ENCODE measurements at places on chromosomes 3 and 15.

DNA sequence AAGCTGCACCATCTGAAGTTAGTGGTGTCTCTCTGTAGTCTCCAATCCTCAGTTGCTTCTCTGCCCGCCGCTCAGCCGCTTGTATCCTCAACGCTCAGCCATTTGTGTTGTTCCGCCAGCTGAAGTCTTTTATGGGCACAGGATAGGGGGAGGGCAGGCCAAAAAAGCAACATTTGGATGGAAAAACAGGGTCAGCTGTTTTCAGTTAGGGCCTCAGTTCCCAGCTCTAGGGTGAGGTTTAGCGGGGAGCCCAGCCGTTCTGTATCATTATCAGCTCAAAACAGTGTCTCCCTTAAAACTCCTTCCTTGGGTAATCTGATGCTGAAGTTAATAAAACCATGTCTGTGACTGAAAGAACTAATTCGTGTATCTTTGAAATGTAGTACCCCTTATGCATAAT lies 329.5 kb upstream of the AZI2 start:
- no peak for DNase-seq

DNA sequence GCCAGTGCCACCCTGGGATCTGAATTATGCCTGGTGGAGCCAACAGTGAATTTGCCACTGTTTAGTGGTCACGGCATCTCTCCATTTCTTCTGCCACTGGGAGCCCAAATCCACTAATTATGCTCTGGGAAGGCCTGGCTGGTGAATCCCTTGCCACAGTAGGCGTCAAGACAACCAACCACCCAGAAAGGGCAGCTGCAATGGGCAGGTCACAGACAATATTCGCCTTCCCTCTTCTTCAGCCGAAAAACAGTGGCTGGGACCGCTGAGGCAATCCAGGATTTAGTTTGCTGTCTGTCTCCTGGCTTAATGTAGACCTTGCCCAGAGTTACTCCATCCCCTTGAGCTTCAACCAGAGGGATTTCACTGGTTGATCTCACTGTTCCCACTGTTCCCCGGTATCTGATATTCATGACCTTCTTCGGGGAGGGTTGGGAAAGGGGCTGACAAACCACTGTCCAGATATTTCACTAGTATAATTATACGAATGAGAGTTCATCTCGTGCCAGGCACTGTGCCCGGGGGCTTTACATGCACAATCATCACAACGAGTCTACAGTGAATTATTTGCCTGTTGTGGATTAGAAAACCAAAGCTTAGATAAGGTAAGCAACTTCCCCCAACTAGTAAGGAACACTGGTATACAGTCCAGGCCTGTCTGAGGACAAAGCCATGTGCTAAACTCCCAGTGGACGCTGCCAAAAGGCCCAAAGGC lies 49.9 kb upstream of the RAB6B start:
- DNase-seq: no peak

GRCh38 chr3:104436506-104436905 lies 930.2 kb upstream of the ALCAM start:
- no peak for DNase-seq

DNA sequence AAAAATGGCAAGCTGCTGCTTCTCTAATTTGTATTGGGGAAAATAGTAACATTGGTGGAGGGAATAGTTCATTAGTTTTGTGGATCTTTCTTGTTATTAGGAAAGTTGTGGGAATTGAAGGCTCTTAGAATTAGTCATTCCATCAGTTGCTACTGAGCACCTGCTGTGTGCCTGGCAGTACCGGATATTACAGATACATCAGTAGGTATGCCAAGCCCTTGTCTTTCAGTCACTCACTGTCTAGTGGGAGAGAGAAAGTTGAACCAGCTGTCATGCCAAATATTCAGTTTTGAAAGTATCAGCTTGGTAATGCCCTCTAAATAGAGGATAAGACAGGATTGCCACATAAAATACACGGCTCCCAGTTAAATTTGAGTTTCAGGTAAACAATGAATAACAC lies 32.5 kb downstream of the IGSF10 start:
- no peak for DNase-seq

DNA sequence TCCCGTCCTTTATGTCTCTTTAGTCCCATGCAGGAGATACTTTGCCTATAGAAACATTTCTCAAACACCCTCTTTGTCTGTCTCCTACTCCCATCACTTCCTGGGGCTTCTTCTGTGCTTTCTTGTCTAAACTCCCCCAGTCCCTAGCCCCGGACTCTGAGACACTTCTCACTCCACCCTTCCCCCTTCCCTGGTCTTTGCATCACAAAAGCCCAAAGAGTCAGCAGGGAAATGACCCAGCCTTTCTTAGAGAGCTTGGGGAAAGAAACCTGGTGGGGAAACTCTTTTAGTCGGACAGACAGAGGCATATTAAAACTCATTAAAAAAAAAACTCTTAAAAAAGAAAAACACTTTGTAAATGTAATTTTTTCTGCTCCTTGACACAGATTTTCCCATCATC lies 211.2 kb downstream of the TJP1 start:
- no peak for DNase-seq

GRCh38 chr3:44562147-44562546 lies 7.2 kb downstream of the ZKSCAN7 start:
- no peak for DNase-seq

GRCh38 chr3:157274644-157275137 lies 114.7 kb upstream of the CCNL1 start:
- DNase-seq: no peak

DNA sequence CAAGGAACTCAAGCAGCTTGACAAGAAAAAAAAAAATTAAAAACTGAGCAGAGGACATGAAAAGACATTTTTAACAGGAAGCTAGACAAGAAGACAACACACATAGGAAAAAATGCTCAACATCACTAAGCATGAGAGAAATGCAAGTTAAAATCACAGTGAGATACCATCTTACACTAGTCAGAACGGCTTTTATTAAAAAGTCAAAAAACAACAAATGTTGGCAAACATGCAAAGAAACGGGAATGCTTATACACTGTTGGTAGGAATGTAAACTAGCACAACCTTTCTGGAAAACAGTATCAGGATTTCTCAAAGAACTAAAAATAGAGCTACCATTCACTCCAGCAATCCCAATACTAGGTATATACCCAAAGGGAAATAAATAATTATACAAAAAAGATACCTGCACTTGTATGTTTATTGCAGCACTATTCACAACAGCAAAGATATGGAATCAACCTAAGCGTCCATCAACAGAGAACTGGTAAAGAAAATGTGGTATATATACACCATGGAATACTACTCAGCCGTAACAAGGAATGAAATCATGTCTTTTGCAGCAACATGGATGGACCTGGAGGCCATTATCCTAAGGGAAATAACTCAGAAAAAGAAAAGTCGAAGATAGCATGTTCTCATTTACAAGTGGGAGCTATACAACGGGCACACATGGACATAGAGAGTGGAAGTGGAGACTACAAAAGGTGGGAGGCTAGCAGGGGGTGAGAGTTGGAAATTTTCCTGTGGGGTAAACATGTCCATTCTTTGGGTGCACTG lies 5.2 kb downstream of the GOLIM4 start:
- DNase-seq: no peak

DNA sequence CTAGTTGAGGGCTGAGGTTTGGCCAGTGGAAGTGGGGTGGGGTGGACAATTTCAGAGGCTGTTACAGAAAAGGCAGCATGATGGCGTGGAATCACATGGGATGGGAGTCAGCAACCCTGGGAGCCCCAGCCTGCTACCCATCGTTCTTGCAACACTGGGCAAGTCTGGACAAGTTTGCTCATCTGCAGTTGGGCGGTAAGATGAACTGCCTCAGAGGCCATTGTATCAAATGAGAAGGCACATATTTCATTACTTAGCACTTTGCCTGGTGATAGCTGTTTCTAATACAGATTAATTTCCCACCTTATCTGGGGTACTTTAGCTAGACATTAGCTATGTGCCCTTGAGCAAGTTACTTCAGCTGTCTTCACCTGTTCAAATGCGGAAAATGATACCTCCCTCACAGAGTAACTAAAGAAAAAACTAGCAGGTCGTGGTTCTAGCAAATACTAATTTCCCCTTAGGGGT lies 248.9 kb downstream of the THSD4 start:
- DNase-seq: peak; percentile 27

- peak; percentile 89 for DNase-seq
Measured at GRCh38 chr3:14261229-14261628, 82.6 kb downstream of the LSM3 start.

DNA sequence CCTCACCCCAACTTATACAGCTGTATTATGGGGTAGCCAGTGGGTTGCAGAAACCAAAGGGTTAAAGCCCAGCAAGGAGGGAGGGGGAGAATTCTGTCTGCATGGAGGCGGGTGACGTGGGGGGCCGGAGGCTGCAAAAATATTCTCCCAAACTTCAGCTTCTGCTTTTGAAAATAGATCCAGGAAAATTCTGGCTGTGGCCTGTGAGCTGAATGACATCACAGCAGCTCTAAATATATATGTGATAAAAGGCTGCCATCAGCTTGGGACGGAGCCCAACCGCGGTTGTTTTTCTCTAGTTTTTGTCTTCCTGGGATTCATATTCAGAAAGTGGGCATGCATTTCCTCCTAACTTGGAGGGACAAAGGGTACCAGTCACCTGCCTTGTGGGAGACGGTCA lies 27.6 kb downstream of the MAPKAPK3 start:
- DNase-seq: no peak

GRCh38 chr15:41695750-41696436 lies 35.7 kb downstream of the MGA start:
- DNase-seq: peak; percentile 18

GRCh38 chr15:58346361-58346760 lies 85.4 kb upstream of the LIPC start:
- no peak for DNase-seq

GRCh38 chr3:150922611-150923010 lies 17.4 kb upstream of the MINDY4B start:
- DNase-seq: no peak

GRCh38 chr3:3851621-3852323 lies 52.5 kb downstream of the LRRN1 start:
- no peak for DNase-seq

- no peak for DNase-seq
Measured at GRCh38 chr3:194128202-194128918, 7.6 kb upstream of the HES1 start.

- peak; percentile 20 for DNase-seq
Measured at GRCh38 chr3:169931747-169932520, 20.6 kb downstream of the SAMD7 start.

DNA sequence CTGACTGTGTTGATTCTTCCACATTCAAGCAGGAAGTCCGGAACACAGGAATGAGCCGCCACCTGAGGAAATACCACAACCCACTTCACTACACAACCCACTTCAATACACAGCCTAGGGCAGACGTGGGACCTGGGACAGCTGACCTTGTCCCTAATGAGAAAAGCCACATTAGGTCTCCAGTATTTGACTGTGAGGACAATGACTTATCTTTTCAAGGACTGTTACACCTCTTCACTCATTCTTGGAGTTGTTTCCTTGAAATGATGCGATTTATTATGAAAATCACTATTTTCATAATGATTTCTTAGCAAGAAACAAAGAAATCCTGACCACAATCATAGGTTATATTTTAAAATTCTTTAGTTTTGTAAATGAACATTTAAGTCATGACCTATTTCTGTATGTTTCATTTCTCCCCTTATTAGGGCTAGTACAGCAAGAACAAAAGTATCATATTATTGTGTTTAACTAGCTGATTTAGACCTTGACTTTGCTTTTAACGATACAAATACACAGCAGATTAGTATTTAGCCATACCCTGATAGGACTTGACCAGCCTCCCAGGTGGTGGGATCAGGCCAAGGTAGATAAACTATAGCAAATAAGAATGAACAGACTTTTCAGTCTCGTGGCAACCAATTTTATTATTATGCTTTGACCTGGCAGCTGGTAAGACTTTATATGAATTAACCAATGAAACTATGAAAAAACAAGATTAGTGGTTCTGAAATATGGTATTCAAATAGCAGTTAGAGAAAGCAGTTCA lies 6.0 kb downstream of the RAB27A start:
- no peak for DNase-seq

GRCh38 chr15:70976851-70977250 lies 84.2 kb downstream of the LRRC49 start:
- no peak for DNase-seq

All from transverse colon (tissue), 4 donors.